ENCODE measurements at places on chromosomes 6 and 20.
A peak's percentile ranks its signal among the peaks of the same experiment; 100 is the strongest.

DNA sequence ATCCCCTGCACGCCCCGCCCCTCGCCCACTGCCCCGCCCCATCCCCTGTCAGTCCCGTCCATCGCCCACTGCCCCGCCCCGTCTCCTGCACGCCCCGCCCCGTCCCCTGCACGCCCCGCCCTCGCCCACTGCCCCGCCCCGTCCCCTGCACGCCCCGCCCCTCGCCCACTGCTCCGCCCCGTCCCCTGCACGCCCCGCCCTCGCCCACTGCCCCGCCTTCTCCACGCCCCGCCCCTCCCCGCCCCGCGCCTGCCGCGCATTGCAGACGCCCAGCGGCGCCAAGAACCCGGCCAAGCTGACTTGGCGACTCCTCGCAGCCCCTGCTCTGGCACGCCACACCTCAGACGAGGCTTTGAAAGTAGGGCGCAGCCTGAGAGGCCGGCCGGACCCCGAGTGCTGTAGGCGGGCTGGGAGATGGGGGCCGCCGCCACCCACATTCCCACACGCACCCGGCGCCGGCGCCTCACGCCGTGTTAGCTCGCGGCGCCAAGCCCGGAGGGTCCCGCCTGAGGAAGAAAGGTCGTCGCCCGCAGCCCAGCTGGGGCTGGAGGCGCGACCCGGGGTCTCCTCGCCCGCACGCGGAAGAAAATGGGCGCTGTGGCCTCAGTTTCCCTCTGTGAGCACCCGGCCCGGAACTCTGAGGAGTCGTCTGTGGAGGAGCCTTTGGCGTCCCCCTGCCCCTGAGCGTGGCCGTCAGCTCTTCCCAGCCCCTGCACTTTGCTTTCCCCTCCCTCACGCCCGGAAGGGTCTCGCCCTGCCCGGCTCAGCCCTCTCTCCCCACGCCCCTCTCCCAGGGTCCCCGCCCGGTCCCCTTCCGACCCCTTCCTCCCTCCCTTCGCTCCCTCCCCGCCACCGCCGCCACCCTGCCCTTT lies at the start of gene RAD21L1:
Gene RAD21L1, plus strand, starts transcription at position 262 of the 872 bp plus-strand sequence. CDS start 2,410 bp downstream, outside the sequence.
- peak; percentile 80 for DNase-seq

DNA sequence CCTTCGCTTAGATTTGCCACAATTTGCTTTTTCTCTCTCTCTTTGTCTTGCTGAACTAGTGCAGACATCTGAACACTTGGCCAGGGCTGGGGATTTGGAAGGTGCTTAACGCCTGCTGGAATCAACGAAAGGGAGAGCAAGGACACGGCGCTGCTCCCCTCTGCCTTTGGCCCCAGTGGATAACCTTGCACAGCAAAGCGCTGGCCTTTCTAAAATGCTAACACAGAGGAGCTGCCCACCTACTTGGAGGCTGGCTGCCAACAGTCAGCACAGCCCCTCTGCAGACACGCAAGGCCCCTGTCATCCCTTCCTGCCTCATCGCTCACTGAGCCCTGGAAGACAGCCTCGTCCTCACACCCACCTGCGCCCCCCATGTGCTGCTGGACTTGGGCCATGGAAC lies 37.5 kb downstream of the C20orf203 start:
- no peak for DNase-seq

GRCh38 chr20:58231683-58232082 lies 3.2 kb upstream of the ANKRD60 start:
- no peak for DNase-seq

DNA sequence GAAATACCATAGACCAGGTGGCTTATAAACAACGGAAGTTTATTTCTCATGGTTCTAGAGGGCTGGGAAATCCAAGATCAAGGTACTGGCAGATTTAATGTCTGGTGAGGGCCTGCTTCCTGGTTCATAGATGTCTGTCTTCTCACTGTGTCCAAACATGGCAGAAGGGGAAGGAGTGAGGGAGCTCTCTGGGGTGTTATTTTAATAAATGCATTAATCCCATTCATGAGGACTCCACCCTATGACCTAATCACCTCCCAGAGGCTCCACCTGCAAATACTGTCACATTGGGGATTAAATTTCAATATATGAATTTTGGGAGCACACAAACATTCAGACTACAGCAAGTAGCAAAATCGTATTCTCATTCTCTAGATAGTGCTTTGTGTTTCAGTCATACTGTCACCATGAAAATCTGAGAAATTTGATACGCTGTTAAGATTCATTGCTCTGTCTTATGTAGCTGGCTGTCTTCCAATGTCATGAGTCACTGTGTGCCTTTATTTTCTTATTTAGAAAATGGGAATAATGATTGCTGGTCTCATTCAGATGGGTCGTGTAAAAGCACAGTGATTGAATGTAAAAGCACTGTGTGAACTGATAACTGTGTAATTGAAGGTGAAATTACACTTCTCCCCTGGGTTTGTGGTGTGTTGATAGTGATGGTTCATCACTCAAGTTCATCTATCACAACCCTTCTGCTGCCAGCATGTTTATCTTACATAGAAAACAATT lies 8.9 kb upstream of the ERVFRD-1 start:
- no peak for DNase-seq

DNA sequence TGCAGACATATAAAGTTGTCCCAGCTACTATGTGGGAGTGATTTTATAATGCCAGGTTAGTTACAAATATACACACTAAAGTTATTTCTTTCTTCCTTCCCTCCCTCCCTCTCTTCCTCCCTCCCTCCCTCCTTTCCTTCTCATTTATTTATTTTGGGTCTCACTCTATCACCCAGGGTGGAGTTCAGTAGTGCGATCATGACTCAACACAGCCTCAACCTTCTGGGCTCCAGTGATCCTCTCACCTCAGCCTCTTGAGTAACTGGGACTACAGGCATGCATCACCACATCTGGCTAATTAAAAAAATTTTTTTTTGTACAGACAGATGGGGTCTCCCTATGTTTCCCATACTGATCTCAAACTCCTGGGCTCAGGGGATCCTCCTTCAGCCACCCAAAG lies 59.2 kb downstream of the PHF20 start:
- DNase-seq, result no peak
